Left lung (tissue), 14 donors: ENCODE measurements at places on chromosomes 12 and 14. TPM values are rescaled to one million over a fixed set of nuclear protein-coding genes. Genes with fewer than 3 reads are reported as not detected.

SIX1 gene
- polyA plus RNA-seq = 2.4 TPM

CDCA3 gene
- 43.1 TPM for polyA plus RNA-seq

TRIM9 gene
- 0.97 TPM for polyA plus RNA-seq

MUCL1 gene
- not detected for polyA plus RNA-seq

MON2 gene
- 84.4 TPM for polyA plus RNA-seq

KCNA1 gene
- not detected for polyA plus RNA-seq

TSPAN19 gene
- polyA plus RNA-seq = 1.7 TPM

CDK17 gene
- 58.8 TPM for polyA plus RNA-seq

KLRC1 gene
- polyA plus RNA-seq = 1.1 TPM

LRRK2 gene
- polyA plus RNA-seq = 5.4 TPM

AQP2 gene
- 0.13 TPM for polyA plus RNA-seq

FGD4 gene
- 28.5 TPM for polyA plus RNA-seq

VTI1B gene
- 82.4 TPM for polyA plus RNA-seq

PMEL gene
- 2.5 TPM for polyA plus RNA-seq

AKAP3 gene
- polyA plus RNA-seq = 1.0 TPM

CELA1 gene
- polyA plus RNA-seq = not detected

ACOT6 gene
- polyA plus RNA-seq = not detected

CLEC1B gene
- polyA plus RNA-seq = 2.1 TPM

LALBA gene
- polyA plus RNA-seq = not detected

TMEM120B gene
- 9.1 TPM for polyA plus RNA-seq

ERBB3 gene
- polyA plus RNA-seq = 94.1 TPM

PRICKLE1 gene
- polyA plus RNA-seq = 51.1 TPM

PLEKHG7 gene
- polyA plus RNA-seq = 0.45 TPM

EML5 gene
- polyA plus RNA-seq = 2.0 TPM

CPNE6 gene
- polyA plus RNA-seq = not detected

PROX2 gene
- 2.0 TPM for polyA plus RNA-seq

ESR2 gene
- 2.0 TPM for polyA plus RNA-seq

KRT1 gene
- 0.33 TPM for polyA plus RNA-seq

C3AR1 gene
- polyA plus RNA-seq = 4.3 TPM

MYO1H gene
- 0.27 TPM for polyA plus RNA-seq

KRT80 gene
- 0.69 TPM for polyA plus RNA-seq

SLC10A1 gene
- polyA plus RNA-seq = 0.17 TPM

TAS2R7 gene
- polyA plus RNA-seq = not detected

NID2 gene
- polyA plus RNA-seq = 244 TPM

TMEM253 gene
- polyA plus RNA-seq = 1.0 TPM

TMEM121 gene
- polyA plus RNA-seq = 3.1 TPM

PTHLH gene
- 4.8 TPM for polyA plus RNA-seq

NGB gene
- polyA plus RNA-seq = not detected

SLCO1B1 gene
- not detected for polyA plus RNA-seq

AP4S1 gene
- 18.8 TPM for polyA plus RNA-seq

OR11G2 gene
- 0.06 TPM for polyA plus RNA-seq

XRCC3 gene
- polyA plus RNA-seq = 26.0 TPM

PPFIBP1 gene
- 110 TPM for polyA plus RNA-seq

PTGER2 gene
- polyA plus RNA-seq = 3.4 TPM

COCH gene
- polyA plus RNA-seq = 2.0 TPM

CALM1 gene
- 663 TPM for polyA plus RNA-seq
